ENCODE measurements at places on chromosomes 7 and 10. TPM values are rescaled to one million over a fixed set of nuclear protein-coding genes. Genes with fewer than 3 reads are reported as not detected.

Gene SYT15
- total RNA-seq, result not detected

Gene LRIT1
- not detected for total RNA-seq

Gene FAM25C
- total RNA-seq, result not detected

Gene C10orf120
- total RNA-seq, result not detected

Gene TRIL
- total RNA-seq, result not detected

Gene SPDYE16
- not detected for total RNA-seq

Gene NPFFR1
- total RNA-seq, result not detected

Gene PANK1
- 8.3 TPM for total RNA-seq

Gene SPDYE11
- total RNA-seq, result not detected

Gene CSGALNACT2
- total RNA-seq, result 4.3 TPM

Gene SPAG6
- 52.9 TPM for total RNA-seq

Gene FXYD4
- not detected for total RNA-seq

Gene IL6
- not detected for total RNA-seq
